Hindlimb muscle (tissue), 1 donor: ENCODE measurements at places on chromosomes 5 and 9.

DNA sequence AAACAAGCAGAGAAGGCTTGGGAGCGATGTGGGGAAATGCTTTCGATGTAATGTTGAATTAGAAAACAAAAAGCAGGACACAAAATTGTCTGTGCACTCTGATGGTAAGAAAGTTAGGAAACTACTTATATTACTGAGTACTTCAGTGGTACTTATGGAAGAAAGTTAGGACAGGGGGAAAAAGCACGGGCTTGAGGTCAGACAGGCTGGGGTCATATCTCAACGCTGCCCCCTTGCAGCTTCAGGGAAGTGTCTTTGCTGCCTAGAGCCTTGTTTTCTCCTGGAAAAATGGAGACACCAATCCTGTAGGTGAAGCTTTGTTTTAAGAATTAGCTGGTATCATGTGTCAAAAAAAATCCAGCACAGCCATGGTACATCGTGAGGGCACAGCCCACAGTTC is 23.0 kb downstream of the NEURL1B start:
- no peak for DNase-seq

DNA sequence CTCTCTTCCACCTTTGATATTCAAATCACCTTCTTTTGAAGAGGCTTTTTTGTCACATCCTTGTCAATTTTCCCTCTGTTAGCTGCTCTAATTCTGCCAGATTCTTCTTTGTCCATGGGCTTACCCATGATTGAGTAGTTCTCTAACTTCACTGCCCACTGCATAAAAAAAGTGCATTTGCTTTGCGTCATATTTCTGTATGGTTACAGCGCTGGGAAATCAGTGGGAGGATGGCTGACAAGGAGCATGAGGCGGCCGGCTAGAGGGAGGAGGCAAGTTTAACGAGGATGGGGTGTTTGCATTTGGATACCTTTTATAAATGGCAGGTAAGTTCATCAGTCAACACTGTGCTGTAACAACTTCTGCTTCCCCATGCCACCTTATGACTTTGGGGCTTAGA is 116.5 kb upstream of the LHFPL2 start:
- no peak for DNase-seq

GRCh38 chr5:76765249-76765648 is 49.3 kb downstream of the F2R start:
- DNase-seq, result no peak

- DNase-seq, result peak; percentile 93
Observed at GRCh38 chr5:150946351-150946905, 41.6 kb upstream of the ZNF300 start.

DNA sequence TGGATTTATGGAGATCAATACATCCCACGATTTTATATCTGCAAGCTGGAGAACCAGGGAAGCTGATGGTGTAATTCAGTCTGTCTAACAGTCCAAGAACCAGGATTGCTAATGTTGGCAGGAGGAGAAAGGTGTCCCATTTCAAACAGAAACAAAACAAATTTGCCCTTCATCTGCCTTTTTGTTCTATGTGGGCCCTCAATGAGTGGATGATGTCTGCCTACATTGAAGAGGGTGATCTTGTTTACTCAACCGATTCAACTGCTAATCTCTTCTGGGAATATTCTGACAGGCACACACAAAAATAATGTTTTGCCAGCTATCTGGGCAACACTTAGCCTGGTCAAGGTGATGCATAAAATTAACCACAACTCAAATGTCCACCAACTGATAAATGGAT is 65.1 kb upstream of the IL33 start:
- DNase-seq, result no peak

GRCh38 chr5:178438796-178439195 is 151.4 kb downstream of the COL23A1 start:
- no peak for DNase-seq

DNA sequence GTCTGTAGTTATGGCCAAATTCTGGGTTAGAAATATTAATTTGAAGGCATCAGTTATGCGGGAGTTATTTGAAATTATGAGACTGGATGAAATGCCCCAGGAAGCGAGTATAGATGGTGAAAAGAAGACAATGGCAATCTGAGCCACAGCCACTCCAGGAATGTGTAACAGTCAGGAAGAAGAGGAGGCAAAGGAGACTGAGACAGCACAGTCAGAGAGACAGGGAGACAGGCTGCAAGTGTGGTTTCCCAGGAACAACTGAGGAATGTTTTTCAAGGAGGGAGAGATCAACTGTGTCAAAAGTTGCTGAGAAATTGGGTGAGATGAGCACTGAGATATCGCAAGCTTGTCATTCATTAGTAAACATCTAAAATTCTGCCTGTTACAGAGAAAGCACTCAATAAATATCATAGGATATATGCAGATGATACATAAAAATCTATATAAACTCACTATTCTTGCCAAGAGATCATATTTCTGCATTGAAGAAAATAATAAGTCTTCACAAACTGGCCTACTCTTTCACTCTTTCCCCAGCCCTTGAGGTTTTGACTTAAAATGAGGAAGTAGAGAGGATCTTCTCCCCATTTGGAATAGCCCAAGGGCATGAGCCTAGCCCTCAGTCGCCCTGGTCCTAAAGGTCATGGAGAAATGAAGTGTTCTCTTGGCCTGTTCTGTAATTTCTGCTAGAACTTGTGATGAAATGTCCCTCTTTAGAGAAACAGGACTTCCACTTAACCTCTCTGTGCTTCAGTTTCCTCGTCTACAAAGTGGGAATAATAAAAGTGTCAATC is 48.5 kb upstream of the RLN1 start:
- no peak for DNase-seq

GRCh38 chr5:35158622-35159369 is 71.5 kb downstream of the PRLR start:
- no peak for DNase-seq
